ENCODE measurements at places on chromosomes 5 and 9.

GRCh38 chr9:133839822-133840329, 101.7 kb upstream of the SARDH start:
- DNase-seq, result no peak

- DNase-seq, result no peak
Observed at GRCh38 chr5:99061711-99062110, 132.9 kb upstream of the CHD1 start.

GRCh38 chr5:131364507-131365050, 100.7 kb downstream of the CDC42SE2 start:
- no peak for DNase-seq

DNA sequence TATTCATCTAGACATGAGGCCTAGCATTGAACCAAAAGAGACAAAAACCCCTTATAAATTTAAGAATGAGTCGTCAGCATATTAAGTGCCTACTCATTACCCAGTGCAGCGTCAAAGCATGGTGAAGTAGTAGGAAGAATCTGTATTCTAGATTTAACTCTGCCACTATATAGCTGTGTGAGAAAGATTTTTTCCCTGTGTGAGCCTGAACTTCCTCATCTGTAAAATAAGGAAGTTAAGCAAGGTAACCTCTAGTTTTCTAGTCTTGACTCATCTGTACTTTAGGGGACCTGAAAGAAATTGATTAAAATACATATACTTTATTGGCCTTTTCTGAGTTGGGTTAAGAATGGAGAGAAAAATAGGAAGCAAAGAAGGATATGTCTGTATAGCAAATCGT, 82.1 kb upstream of the RUSC2 start:
- DNase-seq, result no peak

GRCh38 chr9:14348373-14349145, 34.6 kb upstream of the NFIB start:
- no peak for DNase-seq

Measured in stimulated activated CD4-positive, alpha-beta T cell treated with anti-CD3 and anti-CD28 coated beads, Interleukin-15, amount 100 ng/mL, for 48 hours (primary cell).